Tibial nerve (tissue), 4 donors: ENCODE measurements at places on chromosomes 1 and 21.

- DNase-seq: no peak
Measured at GRCh38 chr1:8506456-8506855, 188.5 kb downstream of the SLC45A1 start.

- DNase-seq: no peak
Measured at GRCh38 chr1:70778056-70778762, 269.4 kb downstream of the PTGER3 start.

DNA sequence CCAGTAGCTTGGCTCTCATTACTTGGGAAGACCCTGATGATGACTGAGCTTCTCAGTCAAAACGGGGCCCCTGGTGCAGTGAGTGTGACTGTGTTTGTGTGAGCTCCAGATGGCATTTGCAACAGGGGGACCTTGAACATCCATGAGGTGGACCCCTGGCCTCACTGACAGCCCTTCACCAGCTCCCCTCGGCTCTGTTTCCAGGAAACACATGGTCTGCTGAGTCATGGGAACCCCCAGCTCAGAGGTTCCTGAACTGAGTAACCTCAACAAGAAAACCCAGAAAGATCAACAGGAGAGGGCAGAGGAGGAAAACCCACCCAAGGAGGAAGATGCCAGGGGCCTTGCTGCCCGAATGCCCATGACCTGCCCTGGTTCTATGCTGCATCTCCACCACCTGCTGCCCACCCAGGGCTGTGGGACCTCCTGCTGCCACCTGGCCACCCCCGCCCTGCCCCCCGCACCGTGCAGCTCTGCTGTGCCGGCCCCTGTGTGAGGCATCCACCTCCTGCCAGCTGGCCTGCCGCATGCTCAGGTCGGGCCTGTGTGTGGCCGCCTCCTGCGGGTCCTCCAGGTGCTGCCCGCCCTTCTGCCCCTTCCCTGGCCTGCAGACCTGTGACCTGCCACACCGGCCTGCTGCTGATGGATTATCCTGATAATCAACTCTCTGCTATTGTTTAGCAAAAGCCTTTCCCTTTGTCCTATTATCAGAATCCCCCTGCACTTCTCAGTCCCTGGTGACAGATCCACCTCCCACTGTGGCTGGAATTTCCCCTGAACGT lies 4.2 kb upstream of the KRTAP12-1 start:
- DNase-seq: no peak

- DNase-seq: no peak
Measured at GRCh38 chr1:64240206-64240605, 36.8 kb downstream of the UBE2U start.
